ENCODE measurements at places on chromosomes 6 and 20.
A peak's percentile ranks its signal among the peaks of the same experiment; 100 is the strongest.

- DNase-seq, result no peak
These were observed 51.1 kb downstream of the PROKR2 start for GRCh38 chr20:5265662-5265985.

DNA sequence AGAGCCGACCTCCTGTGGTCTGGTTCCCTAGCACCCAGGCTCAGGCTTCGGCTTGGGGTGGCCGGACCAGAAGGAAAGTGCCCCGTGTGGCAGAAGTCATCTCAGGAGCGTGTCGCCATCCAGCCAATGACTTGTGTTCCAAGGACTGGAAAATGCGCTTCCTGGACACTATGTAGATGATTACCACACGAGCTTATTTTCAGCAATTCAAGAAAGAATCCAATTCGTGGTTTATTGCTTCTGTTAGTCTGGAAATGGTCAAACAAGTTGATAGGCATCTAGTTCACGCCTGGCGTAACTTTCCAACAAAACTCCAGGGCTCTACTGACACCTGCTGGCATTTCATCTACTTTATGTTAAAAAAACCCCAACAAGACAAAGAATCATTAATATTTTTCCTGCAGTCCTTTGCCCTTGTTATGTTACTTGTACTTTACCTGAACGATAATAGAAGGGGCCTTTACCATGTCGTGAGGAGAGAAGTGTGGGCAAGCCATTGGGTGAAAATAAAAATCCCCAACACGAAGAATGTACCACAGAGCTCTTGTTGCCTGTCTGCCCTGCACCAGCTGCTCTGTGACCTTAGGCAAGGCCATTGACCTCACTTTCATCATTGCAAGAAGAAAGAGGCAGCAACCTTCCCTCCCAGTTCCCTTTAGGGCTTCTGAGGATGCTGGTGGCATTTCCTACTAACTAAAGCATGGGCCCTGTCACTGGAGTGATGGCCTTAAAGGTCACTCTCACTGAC, 154.7 kb upstream of the LAMP5 start:
- no peak for DNase-seq

GRCh38 chr6:28468056-28468455, 24.8 kb upstream of the ZSCAN23 start:
- no peak for DNase-seq

GRCh38 chr6:11595903-11596302, 58.4 kb downstream of the TMEM170B start:
- DNase-seq, result no peak

DNA sequence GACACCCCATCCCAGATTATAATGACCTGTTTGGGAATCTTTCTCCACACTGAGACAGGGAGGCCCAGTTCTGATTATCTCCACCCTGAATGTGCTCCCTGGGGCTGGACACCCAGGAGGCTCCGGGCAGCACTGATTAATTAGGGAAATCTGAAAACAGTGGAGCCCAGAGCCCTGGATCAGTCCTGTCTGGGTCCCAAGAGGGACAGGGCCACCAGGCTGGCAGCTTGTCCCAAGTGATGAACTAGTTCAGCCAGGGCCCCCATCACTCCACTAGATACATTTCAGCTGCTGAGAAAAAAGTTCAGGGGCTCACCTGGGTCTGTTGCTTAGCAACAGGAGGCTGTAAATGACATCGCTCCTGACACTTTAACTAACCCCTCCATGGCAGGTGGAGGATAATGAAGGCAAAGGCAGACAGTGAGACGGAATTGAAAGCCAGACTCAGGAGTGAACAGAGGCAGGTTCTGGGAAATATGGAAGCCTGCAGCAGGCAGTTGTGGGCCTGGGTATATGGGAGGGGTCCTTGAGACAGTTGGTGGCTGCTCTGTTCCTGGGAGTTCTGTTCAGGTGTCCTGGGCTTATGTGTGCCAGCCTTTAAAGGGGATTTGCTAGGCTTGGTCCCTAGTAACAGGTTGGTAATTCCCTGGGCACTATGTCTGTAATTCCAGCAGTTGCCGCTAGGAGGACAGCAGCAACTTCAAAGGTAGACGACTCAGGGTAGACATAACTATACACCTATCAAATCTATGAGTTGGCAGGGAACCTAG, 78.3 kb upstream of the CTNNBL1 start:
- peak; percentile 19 for DNase-seq

GRCh38 chr20:36091561-36092397, 62.8 kb upstream of the EPB41L1 start:
- DNase-seq, result no peak

DNA sequence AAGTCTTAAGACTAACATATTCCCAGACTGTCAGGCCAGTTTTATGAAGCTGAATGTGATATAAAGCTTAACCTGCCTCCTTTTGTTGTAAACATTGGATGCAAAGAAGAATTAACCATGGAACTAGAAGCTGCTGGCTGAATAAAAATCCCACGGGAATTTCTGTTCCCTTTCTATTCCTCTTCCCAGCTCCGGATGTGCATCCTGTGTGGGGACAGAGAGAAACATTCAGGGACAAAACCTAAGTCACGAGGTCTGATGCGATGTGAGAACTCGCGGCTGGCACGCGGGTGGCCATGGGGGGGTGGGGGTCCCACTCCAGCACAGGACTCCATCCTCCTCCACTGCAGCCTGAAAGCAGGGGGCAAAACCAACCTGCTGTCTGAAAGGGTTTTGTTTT, 32.2 kb downstream of the RAMACL start:
- no peak for DNase-seq

GRCh38 chr6:139253656-139254055, 38.1 kb downstream of the TXLNB start:
- DNase-seq, result no peak

DNA sequence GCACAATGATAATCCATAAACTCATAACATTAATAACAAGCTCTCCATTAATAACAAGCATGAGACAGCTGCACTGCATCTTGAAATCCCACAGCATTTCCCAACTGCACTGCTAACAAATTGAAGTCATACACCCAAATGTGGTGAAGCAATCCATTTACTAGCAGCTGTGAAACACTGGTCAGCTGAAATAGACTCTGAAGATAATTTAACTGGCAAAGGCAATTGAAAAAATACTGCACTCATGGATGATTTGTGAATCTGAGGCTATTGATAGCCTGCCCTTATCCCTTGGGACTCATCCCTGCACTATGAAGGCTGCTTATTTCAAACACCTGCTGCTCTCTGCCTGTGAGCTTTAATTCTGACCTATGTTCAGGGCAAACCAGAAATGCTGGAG, 49.1 kb upstream of the PLCB1 start:
- no peak for DNase-seq

DNA sequence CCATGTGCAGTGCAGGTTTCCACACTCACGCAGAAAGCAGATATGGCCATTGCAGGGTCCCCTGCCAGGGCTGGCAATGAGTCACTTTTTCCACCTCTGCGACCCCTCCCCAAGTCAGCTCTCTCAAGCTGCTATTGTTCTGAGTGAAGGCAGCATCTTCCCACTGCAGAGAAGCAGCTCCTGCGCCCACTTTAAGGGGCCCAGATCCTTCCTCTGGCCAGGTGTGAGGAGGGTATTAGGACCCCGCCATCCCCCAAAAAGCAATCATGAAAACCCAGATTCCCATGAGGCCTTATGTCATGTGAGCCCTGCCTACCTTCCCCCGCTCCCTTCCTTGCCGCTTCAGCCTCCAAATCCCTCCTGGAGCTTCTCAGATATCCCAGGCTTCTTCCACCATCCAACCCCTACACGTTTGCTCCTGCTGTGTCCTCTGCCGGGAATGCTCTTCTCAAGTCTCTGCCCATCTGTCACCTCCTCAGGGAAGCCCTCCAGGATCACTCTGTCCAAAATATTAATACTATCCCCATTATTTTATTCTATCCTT, 220.3 kb downstream of the NFATC2 start:
- DNase-seq, result no peak

DNA sequence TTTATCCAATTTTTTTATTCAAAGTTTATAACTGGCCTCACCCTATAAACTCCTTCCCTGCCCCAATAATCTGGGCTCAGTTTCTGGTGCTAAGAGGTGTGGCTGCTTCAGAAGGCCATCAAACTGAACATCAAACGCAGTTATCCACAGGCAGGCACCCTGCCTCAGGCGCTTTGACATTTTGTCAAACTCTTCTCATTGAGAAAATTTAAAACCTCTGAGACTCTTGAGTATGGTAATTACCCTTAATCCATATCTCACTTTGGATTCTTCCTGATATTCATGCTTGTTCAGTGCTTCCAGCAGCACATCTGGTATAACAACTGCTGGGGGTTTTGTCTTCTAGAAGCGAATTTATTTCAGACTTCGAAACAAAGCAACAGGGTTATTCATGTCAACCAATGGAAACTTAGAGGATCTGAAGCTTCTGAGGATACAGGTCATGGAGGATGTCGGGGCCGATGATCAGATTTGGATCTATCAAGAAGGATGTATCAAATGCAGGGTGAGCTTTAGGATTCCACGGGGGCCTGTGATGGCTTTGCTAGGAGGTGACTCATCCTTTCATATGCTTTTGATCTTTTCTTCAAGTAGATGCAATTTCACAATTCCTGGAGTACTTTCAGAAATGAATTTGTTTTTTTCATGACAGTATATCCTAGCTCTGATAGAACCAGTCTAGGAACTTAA, 68.2 kb downstream of the RTN4IP1 start:
- no peak for DNase-seq

- no peak for DNase-seq
These were observed 1.9 kb downstream of the APOM start for GRCh38 chr6:31657406-31658157.
